ENCODE measurements at places on chromosomes 3 and 15. TPM values are rescaled to one million over a fixed set of nuclear protein-coding genes. Genes with fewer than 3 reads are reported as not detected.

Gene RTP3
- total RNA-seq, result not detected

Gene AAGAB
- total RNA-seq, result 32.8 TPM

Gene PAQR5
- not detected for total RNA-seq

Gene DAG1
- 7.0 TPM for total RNA-seq

Gene SHF
- total RNA-seq, result 111 TPM

Gene SLC28A1
- not detected for total RNA-seq

Gene STX19
- not detected for total RNA-seq

Gene C15orf61
- total RNA-seq, result 2.9 TPM

Gene IL5RA
- total RNA-seq, result not detected

Gene TMED3
- 41.1 TPM for total RNA-seq
